ENCODE measurements at places on chromosomes 7 and 10.
A peak's percentile ranks its signal among the peaks of the same experiment; 100 is the strongest.

DNA sequence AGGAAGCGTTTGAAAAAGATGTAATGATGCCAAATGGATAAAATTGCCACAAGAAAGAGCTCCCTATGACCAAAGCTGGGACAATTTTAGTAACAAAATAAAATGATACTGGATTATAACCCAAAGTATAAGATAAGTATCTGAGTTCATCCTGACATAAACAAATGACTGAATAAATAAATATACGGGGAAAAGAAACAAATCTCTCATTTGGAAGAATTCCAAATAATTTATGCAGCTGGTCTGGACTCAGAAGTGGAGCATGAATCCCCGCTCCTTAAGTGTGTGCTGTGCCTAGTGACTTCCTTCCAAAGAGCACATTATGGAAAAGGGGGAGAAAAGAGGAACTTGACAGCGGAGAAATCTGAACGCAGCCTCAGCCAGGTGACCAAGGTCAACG is 186.2 kb downstream of the RAMP3 start:
- DNase-seq: no peak

- DNase-seq: no peak
These were observed 334.9 kb downstream of the ELMO1 start for GRCh38 chr7:37113661-37114355.

GRCh38 chr7:55265836-55266642 is 99.1 kb upstream of the LANCL2 start:
- no peak for DNase-seq

DNA sequence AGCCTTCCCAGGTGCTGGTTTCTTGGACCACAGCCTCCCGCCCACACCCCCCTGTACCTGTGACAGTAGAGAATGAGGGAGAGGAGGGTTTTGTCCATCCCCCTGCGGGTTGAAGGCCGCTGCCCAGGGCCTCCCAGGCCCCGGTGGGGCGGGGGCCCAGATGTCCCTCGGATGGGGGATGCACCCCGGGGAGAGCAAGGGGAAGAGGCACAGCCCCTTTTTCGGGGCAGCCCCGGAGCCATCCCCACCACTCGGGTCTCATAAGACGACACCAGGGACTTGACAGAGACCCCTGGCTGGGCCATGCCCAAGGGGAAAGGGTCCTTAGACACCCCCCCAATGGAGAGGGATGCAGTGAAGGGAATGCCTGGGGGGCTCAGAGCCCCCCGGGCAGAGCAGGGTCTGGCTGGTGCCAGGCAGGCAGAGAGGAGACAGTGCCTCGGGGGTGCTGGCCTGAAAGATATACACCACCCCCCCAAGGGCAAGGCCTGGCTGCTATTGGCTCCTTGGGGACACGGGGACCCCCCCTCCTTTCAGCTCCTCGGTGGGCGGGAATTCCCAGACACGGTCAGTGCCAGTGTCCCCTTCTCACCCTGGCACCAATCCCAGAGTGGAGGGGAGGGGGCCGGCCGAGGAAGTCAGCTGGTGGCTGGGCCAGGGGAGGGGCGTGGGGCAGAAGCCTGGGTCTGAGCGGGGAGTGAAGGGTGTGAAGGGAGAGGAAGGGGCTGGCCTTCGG is 3.7 kb upstream of the SPACDR start:
- no peak for DNase-seq

- DNase-seq: no peak
These were observed 6.9 kb downstream of the NRBF2 start for GRCh38 chr10:63140077-63140476.

DNA sequence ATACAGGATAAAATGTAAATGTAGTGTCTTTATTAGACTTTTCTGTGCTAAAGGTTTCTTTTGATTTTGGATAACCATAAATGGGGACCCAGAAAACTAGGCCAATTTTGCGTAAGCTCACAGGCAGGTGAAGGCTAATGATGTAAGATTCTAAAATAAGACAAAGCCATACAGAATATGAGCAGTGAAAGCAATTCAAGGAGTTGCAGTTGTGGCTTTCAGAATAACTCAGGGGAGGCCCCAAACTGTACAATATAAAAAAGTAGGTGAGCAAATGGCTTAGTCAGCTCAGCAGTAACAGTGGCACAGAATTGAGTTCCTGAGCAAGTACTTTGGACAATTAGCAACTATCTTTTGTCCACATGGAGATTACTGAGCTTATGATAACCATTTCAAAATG is 81.7 kb upstream of the NRP1 start:
- no peak for DNase-seq

DNA sequence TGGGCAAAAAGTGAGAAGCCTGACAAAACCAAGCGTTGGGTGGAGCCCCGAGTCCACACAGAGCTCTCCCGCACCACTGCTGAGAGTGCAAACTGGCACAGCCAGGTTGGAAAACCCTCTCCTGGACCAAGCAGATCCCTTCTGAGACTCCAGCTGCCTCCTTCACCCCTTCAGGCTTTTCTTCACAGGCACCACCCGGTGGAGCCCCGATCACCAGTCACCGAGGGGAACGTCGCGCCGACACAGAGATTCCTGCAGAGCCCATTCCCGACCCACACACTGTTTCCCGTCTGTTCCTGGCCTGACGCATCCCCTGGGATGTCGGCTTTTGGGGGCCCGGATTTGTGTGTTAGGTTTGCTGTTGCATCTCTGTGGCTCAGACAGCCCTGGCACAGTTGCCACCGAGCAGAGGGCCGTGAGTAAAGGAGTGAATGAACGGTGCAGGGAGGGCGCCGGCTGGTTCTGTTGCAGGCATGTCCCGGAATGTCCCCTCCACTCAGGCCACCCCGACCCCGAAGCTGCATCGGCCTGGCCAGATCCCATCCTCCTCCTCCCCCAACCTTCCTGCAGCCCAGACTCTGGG is 51.0 kb upstream of the INPP5A start:
- no peak for DNase-seq

DNA sequence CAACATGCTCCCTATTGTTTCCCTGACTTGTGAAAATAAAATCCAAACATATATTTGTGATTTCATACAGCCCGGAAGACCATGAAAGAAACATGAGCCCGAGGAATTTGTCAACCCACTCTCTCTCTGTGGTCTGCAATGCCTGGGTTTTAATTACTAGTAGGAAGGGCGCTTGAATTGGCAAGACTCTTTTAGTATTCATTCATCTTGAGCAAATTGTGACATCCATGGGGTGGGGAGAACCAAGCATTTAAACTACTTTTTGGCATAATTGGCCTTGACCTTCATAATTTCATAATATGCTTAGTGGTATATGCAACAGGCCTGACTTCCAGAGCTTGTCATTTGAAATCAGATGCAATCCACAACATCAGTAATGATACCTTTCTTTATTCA is 142.4 kb upstream of the BMPER start:
- DNase-seq: no peak

- no peak for DNase-seq
These were observed 86.3 kb downstream of the TBXAS1 start for GRCh38 chr7:139915268-139915863.

DNA sequence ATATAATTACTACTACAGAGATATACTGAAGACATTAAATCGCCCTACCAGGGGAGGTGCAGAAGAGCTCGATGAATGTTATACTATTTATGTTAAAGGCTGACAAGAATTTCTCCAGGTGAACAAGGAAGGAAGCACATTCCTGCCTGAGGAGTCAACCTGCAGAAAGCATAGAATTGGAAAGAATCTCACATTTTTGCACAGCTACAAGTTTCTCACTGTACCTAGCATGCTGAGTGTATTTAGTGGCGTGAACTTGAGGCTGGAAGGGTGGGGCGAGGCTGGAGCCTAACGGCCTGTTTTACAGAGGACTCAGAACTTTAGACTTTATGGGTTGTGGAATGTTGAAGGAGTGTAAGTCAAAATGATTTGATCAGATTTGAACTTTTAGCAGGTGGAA is 373.6 kb upstream of the LRGUK start:
- DNase-seq: no peak

DNA sequence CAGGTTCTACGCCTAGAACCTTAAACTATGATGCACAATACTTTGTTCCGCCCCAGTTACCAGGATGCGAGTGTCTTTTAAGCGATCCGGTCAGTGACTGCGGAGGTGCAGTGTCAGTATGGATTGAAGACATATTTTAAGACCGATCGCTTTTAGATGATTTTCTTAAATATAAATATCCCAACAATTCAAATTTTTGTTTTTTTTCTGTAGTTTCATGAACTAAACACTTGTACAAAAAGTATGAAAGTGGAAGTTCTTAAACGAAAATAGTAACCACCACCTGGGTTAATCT is 835 bp downstream of the COMMD3 start:
- no peak for DNase-seq

GRCh38 chr7:106064316-106064715 is 47.8 kb downstream of the SYPL1 start:
- DNase-seq: no peak

DNA sequence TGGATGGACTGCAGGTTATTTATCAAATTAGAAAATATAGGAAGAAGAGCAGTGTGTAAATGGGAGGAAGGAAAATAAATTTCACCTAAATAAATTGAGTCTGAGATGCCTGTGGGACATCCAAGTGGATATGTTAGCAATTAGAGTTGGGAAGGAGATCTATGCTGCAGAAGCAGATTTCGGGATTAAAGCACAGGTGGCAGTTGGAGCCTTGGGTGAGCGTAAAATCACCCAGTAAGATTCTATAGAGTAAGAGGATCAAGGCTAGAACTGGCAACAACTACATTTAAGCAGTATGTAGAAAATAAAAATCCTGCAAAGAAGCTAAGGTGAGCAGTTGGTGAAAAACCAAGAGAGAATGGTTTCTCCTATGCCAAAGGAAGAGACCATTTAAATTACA is 8.4 kb downstream of the TRIM4 start:
- no peak for DNase-seq

- no peak for DNase-seq
These were observed 3.1 kb upstream of the PLXNA4 start for GRCh38 chr7:132579260-132579899.

DNA sequence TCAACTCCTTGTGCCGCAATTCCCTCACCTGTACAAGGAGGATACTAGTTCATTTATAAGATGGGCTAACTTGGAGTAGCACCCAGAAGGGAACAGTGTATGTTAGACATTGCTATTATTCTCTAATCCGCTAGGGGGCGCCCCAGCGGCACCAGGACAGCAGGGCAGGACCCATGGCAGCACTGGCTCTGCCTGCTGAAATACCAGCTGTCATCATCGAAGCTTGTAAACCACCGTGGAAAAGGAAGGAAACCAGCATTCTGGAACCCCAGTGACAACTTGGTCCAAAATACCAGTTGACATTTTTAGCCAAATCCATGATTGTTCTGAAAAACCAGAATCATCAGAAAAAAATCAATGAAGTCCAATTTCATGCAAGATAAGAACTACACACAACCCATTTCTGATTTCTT is 134.4 kb downstream of the ITGA8 start:
- DNase-seq: peak; percentile 55

- DNase-seq: no peak
These were observed 172.8 kb downstream of the CCDC3 start for GRCh38 chr10:12828736-12829135.

- peak; percentile 53 for DNase-seq
These were observed 31.7 kb downstream of the TECTB start for GRCh38 chr10:112314822-112315474.

- no peak for DNase-seq
These were observed 4.5 kb upstream of the ZKSCAN1 start for GRCh38 chr7:100010901-100011300.

GRCh38 chr7:134948246-134948645 is 38.1 kb upstream of the AGBL3 start:
- DNase-seq: no peak

GRCh38 chr10:33553748-33554571 is 219.5 kb upstream of the NRP1 start:
- no peak for DNase-seq

DNA sequence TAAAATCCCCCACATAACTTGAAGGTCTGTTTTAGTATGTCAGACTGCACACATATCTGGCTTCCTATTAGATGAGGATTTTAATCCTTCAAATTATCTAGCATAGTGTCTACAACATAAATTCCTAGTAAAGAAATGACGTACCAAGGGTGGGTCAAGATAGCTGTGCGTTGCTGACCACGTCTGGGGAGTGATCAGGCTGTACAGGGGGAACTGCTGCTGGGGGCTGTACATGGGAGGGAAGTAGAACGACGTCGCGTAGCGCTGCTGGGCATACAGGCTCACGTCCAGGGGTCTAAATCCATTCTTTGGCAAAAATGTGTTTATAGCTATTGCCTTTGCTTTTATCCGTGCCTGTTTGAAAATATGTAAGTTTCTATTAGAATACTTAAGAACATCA is 102.3 kb downstream of the LARP4B start:
- no peak for DNase-seq

DNA sequence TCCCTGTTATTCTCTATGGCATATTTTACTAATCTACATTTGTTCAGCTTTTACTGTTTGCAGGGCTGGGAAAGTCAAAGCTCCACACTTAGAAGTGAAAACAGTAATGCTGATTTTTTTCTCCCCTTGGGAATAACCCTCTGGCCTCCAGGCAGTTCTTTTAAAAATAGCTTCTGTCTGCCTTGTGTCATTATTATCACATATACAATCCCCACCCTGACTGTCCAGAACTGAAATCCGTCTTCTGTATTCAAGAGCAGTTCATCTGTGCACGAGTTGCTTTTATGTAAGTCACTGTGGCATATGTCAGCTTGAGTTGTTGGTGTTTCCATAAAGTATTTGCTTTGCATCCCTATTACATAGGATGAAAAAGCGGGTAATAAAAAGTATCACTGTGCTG is 1221.1 kb upstream of the CELF2 start:
- DNase-seq: no peak

GRCh38 chr10:119638982-119639381 is 12.2 kb upstream of the BAG3 start:
- no peak for DNase-seq

GRCh38 chr7:71334541-71334940 is 202.6 kb downstream of the GALNT17 start:
- no peak for DNase-seq

GRCh38 chr7:52712938-52713337 is 322.5 kb upstream of the POM121L12 start:
- no peak for DNase-seq

DNA sequence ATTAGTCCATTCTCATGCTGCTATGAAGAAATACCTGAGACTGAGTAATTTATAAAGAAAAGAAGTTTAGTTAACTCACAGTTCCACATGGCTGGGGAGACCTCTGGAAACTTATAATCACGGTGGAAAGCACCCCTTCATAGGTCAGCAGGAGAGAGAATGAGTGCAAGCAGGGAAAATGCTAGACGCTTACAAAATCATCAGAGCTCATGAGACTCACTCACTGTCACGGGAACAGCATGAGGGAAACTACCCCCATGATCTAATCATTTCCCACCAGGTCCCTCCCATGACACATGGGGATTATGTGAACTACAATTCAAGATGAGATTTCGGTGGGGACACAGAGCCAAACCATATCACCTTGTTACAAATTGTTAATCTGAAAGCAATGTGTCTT is 15.8 kb downstream of the TAS2R39 start:
- DNase-seq: no peak

GRCh38 chr10:15787426-15787825 is 67.7 kb upstream of the ITGA8 start:
- no peak for DNase-seq

- peak; percentile 78 for DNase-seq
These were observed 604.9 kb downstream of the LRMDA start for GRCh38 chr10:76036111-76036940.

- DNase-seq: no peak
These were observed 22.7 kb downstream of the OGDHL start for GRCh38 chr10:49739426-49739825.

- no peak for DNase-seq
These were observed 14.7 kb upstream of the SLC16A9 start for GRCh38 chr10:59724098-59724938.

All from H54 (cell line).